M059J (cell line): ENCODE measurements at places on chromosomes 16 and 17. TPM values are rescaled to one million over a fixed set of nuclear protein-coding genes. Genes with fewer than 3 reads are reported as not detected.

DNA sequence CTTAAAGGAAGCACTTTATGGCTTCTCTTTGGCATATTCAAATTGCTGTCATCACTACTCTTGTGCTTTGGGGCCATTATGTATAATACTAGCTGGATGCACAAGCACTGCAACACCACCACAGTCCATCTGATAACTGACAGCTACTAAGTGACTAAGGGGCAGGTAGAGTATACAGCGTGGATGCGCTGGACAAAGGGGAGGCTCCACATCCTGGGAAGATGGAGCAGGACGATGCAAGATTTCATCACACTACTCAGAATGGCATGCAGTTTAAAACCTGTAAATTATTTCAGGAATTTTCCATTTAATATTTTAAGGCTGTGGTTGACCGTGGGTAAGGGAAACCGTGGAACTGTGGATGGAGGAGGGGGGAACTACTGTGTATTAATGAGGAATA is 25.0 kb downstream of the MPRIP start:
- peak; percentile 66 for DNase-seq

- DNase-seq = no peak
Measured at GRCh38 chr16:19639986-19640421, 78.0 kb downstream of the KNOP1 start.

DNA sequence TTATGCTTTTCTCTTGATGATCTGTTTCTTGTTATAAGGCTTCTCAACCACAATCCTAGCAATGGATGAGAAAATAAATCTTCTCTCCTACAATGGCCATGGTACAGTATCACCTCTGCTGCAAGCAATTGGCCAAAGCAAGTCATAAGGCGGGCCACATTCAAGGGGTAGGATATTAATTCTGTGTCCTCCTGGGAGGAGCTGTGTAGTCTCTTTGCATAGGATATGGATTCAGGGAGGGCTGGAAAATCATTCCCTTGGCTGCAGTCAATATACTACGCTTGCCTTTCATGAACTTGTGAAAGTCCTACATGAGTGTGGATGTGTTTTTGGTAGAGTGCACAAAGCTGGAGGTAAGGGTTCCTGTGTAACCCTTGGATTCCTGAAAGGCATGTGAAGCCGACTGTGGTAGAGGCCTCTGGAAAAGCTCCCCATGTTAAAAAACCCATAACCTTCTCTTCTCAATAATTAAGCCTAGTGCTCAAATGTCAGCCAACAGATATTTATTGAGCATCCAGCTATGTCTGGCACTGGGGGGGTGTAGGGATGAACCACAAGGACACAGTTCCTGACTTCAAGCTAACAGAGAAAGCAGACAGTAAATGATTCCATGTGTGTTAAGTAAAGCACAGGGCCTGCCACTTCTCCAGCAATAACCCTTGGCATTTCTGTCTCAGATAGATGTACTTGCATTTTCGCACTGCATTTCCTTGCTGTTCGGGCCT is 147.6 kb upstream of the HS3ST3A1 start:
- no peak for DNase-seq

DNA sequence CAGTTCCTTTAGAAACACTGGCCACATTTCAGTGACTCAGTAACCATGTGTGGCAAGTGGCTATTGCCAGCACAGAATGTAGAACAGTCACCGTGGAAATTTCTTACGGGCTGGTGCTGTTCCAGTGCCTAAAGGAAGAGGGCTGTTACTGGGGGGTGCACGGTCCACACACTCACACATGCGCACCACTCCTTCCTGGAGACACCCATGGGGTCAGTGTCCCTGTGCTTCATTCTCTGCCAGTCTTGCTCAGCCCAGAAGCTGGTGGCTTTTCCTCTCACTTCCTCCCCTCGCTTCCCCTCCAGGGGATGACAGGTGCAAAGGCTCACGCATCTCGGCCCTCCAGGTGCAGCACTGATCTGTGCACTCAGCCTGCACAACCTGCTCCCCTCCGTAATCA is 115.6 kb downstream of the CCDC182 start:
- no peak for DNase-seq

DNA sequence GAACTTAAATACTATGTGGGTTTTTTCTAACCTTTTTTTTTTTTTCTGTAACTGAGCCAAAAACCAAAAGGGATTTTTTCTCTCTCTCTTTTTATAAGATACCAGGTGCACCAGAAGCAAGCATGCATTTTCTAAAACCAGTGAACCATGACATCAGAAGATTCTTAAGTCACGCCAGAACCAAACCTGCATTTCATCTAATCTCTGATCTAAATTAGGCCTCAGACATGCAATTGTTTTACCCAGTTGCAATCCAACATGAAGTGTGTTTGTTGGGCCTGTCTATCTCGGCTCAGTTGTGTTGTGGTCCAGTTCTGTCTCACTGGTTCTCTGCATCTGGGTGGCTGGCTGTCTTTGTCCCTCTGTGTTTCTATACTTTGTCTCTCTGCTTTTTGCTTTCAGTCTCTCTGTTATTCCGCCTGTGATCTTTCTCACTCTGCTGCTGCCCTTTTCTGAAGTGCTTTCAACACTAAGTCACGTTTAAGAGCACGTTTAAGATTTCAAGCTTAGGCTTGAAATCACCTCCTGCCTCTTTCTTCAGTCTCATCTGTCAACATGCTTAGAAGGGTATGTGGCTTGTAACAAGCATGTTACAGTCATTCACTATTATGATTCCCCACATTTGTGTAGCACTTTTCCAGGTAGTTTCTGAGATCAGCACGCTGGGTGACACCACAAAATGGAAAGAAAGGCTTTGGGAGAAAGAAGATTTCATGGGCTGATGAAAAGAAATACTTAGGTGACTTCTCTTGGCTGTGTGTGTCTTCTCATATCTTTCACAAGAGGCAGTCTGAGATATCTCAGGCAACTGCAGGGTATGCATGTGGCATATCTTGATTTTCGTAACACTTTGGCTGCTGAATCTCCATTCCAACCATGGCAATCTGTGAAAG is 488.9 kb downstream of the SHISA9 start:
- peak; percentile 26 for DNase-seq

DNA sequence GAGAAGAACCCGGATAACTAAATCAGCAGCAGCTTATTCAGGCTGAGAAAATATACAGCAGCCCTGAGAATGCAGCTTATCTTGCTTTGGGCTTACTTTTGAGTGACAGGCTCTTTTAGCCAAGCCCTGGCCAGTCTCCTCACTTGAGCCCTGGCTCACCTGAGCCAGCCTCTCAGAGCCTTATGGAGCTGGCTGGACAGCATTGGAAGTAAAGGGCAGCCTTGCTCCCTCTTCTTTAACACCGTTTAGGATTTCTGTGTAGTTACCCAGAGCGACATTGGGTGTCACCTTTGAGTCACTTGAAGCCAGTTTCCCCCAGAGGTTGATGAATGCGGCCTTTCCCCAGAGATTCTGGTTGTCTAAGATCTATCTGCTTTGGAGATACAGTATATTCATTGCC is 7.7 kb upstream of the NPIPB2 start:
- DNase-seq = peak; percentile 74

DNA sequence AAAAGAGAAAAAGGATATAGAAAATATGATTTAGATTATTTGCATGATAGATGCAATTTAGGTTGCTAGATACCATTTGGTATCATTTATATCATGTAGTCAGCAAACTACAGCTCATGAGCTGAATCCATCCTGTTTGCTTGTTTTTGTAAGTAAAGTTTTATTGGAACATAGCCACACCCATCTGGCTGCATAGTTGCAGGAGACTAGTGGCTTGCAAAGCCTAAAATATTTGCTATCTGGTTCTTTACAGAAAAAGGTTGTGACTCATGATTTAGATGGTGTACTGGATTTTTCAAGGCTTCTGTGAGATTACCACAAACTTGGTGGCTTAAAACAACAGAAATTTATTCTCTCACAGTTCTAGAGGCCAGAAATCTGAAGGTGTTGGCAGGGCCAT is 49.9 kb downstream of the MAP2K4 start:
- peak; percentile 81 for DNase-seq

DNA sequence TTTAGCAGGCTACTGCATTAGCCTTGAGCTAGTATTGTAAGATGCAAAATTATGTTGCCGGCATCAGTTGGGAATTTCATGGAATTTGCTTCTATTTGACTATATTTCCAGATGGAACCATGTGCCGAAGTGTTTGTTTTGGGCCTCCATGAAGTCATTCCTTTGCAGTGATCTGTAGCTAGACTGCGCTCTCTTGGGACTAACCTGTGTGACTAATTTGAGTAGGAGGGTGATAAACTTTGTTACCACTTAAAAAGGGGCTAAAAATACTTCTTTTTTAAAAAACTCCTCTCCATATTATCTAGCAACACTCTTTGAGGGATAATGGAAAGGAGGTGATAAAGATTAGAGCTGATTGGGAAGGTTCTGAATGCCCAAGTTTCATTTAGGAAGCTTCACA is 166.8 kb upstream of the TBX2 start:
- DNase-seq = no peak

DNA sequence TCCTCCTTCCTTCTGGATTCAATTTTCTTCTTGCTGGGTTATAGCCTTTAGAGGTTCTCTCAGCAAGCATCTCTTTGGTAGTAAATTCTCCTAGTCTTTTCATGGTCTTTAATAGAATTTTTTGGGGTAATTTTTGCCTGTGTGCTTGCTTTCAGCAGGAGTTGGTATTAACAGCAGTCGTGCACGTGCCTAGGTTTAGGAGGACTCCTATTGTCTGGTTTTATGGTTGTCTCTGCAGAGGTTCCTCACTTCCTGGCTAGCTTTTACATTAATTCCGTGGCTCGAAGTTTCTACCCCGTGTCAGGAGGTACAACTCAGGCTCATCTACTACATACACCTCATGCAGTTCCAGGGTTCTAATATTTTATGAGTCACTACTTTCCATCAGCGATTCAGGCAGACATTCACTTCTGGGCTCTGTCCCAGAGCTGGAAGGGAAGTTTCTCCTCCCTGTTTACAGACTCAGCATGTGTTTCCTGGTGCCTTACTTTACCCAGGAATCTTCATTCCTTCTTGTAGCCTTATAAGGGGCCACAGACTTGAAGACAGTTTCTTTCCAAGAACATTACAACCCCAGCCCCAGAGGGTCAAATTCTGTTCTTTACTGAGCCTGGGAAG is 643.6 kb downstream of the HS3ST4 start:
- no peak for DNase-seq

GRCh38 chr16:50469744-50470321 is 78.4 kb upstream of the NKD1 start:
- DNase-seq = no peak

GRCh38 chr16:14168146-14168545 is 97.0 kb downstream of the MRTFB start:
- no peak for DNase-seq

DNA sequence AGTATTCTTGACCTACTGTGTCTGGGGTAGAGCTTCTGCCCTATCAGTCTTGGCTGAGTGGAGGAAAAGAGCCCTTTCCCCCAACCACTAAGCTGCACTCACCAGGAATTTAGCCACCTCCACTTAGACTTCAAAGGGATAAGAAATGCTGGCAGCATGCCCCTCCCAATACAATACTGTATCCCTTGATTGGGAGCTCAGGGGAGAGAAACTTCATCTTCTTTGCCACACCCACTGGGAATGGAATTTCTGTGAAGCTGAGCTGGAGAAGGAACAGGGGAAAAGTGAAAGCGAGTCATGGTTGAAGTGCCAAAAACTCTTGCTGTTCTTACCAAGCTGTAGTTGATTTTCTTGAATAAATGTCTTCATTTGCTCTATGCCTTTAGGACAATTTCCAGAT is 68.8 kb downstream of the CEP112 start:
- peak; percentile 13 for DNase-seq

GRCh38 chr17:8210761-8211458 is 535 bp upstream of the AURKB start:
- DNase-seq = no peak

GRCh38 chr17:71764505-71764904 is 356.3 kb upstream of the SOX9 start:
- DNase-seq = peak; percentile 15

DNA sequence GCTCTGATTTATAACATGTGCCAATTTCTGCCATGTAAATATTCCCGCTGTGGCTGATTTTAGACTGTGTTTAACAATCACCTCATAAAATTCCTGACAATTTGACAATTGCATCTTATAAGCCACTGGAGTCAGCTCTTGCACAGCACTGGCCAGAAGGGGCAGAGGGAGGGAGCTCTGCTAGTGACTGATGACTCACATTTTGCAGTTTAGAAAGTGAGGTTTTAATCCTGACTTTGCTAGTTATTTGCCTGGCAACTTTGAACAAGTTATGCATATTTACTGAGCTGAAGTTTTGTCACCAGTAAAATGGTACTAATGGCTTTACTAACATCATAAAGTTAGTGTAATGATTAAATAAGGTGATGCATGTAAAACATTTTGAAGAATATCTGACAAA is 452.3 kb downstream of the CNTNAP4 start:
- DNase-seq = peak; percentile 7

- no peak for DNase-seq
Measured at GRCh38 chr16:85989863-85990643, 91.1 kb downstream of the IRF8 start.

DNA sequence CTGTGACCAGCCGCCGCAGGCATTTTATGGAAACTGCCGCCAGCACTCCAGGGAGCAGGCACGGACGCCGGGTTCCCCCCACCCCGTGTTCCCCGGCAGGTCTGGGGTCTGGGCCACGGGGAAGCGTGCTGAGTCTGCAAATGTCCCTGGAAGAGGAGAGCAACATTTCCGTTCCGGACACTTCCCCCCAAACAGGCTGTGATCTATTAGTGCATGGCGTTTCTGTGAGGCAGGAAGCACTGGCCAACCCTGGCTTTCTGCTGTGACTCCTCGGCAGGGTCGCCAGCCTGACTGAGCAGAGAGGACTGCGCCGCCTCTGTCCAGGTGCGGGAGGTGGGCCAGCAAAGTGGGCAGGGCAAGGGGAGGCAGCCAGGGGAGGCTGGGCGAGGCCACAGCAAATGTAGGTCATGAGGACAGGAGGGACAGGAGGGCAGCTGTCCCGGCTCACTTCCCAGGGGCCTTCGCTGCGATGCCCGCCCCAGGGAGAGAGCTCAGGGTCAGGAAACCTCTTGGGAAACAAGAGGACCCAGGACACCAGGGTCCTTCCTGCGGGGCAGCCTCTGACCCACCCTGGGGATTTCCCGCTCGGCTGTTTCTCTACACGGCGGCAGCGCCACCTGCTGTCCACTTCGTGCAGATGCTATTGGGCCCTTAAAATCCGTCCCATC is 9.5 kb downstream of the FOXF1 start:
- peak; percentile 58 for DNase-seq

GRCh38 chr16:8818504-8819270 is 21.0 kb downstream of the PMM2 start:
- DNase-seq = no peak

GRCh38 chr17:63082273-63082861 is 116.3 kb downstream of the TANC2 start:
- peak; percentile 42 for DNase-seq

GRCh38 chr17:79045001-79045729 is 21.2 kb downstream of the C1QTNF1 start:
- no peak for DNase-seq

The ZNF830 gene
- 10.5 and 12.3 TPM in 2 replicates for total RNA-seq

The PDE6G gene
- total RNA-seq = 0.94 TPM in 1 of 2 replicates, not detected in the other

The SOX9 gene
- total RNA-seq = 16.9 and 24.3 TPM in 2 replicates

The KRTAP9-2 gene
- total RNA-seq = not detected in 2 replicates

The CCL8 gene
- total RNA-seq = 0.17 and 0.69 TPM in 2 replicates

The GTF3C1 gene
- total RNA-seq = 42.5 and 74.6 TPM in 2 replicates

The XAF1 gene
- total RNA-seq = 74.4 and 76.4 TPM in 2 replicates

The GRAP gene
- 0.07 and 0.59 TPM in 2 replicates for total RNA-seq

The ADAD2 gene
- total RNA-seq = not detected in 2 replicates

The EME2 gene
- total RNA-seq = 0.76 and 2.2 TPM in 2 replicates

The KRTAP4-9 gene
- not detected in 2 replicates for total RNA-seq

The TERB1 gene
- total RNA-seq = not detected in 2 replicates

The KRT25 gene
- total RNA-seq = not detected in 2 replicates

The KCNJ2 gene
- 0.44 and 0.54 TPM in 2 replicates for total RNA-seq

The LGALS9C gene
- 0.07 TPM in 1 of 2 replicates, not detected in the other for total RNA-seq
